ENCODE measurements at places on chromosomes 3 and 15.

- DNase-seq, result no peak
Observed at GRCh38 chr15:69804786-69805185, 292.9 kb downstream of the TLE3 start.

DNA sequence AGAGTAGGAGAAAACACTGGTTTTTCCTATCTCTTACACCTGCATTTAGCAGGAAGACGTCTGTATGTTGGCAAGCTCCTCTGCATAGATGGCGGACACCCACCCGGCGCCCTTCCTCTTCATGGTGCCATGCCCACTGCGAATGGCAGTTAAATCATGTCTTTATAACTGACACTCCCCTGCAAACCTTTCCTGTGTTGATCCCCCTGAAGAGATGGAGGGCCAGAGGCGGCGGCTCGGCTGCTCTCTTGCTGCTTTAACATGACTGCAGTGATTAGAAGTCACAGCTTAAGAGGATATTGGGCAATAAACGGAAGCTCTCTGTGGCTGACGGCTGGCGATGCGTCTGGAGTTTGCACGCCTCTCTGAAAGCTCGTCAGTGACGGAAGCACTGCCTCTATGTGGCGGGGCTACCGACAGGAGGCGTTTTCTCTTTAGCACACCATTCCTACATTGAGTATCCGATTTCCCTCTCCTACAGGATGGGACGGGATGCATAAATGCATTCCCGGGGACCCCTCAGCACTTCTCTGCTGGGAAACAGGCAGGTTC lies 25.5 kb upstream of the SNRPA1 start:
- no peak for DNase-seq

DNA sequence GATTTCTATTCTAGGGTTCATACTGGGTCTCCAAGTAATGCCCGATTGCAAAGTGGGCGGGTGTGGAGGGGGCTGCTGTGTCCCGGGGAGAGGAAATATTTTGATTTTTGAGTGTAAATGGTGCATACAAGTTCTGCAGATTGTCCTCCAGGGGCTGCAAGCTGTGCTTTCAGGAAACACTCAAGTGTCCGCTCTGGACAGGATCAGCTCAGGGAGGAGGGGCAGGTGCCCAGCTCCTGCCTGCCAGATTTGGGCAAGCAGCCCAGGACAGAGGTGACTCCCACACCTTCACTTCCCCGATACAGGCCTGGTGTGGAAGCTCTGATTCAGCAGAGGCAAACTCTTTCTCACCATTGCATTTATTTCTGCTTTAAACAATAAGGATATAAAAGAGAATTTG lies 142.7 kb downstream of the ALDH1A2 start:
- no peak for DNase-seq

- no peak for DNase-seq
Observed at GRCh38 chr15:64571857-64572291, 111.5 kb downstream of the ZNF609 start.

- no peak for DNase-seq
Observed at GRCh38 chr3:188643736-188644135, 489.8 kb downstream of the LPP start.

- no peak for DNase-seq
Observed at GRCh38 chr15:68957696-68958095, 27.4 kb downstream of the SPESP1 start.

GRCh38 chr3:16550676-16551341 lies 37.3 kb upstream of the RFTN1 start:
- DNase-seq, result peak; percentile 66

GRCh38 chr3:123110282-123110975 lies 43.6 kb downstream of the PDIA5 start:
- DNase-seq, result no peak

GRCh38 chr15:40248006-40248783 lies 9.3 kb downstream of the PAK6 start:
- DNase-seq, result no peak

All from stimulated activated CD4-positive, alpha-beta T cell treated with anti-CD3 and anti-CD28 coated beads, Interleukin-1b, Interleukin-23, amount 100 ng/mL, for 24 hours (primary cell).